Muscle of back (tissue), 13 donors: ENCODE measurements at places on chromosomes 2 and 18.

GRCh38 chr2:96875498-96876268, 5.8 kb upstream of the SEMA4C start:
- DNase-seq: no peak

GRCh38 chr2:9099341-9099751, 95.9 kb upstream of the MBOAT2 start:
- DNase-seq: no peak

DNA sequence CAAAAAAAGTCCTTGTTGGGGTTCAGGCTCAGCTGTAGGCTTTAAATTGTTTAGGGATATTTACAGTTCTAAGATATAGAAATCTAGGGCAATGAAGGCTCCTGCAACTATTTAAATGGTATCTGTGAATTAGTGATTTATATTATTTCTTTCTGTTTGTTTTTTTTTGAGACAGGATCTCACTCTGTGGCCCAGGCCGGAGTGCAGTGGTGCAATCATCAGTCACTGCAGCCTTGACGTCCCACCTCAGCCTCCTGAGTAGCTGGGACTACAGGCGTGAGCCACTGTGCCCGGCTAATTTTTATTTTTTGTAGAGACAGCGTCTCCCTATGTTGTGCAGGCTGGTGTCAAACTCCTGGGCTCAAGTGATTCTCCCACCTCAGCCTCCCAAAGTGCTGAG, 32.3 kb upstream of the NDUFV2 start:
- DNase-seq: no peak

GRCh38 chr18:57956491-57956890, 87.5 kb upstream of the NEDD4L start:
- no peak for DNase-seq

GRCh38 chr2:140359056-140359771, 1579.0 kb upstream of the NXPH2 start:
- DNase-seq: peak; percentile 16

DNA sequence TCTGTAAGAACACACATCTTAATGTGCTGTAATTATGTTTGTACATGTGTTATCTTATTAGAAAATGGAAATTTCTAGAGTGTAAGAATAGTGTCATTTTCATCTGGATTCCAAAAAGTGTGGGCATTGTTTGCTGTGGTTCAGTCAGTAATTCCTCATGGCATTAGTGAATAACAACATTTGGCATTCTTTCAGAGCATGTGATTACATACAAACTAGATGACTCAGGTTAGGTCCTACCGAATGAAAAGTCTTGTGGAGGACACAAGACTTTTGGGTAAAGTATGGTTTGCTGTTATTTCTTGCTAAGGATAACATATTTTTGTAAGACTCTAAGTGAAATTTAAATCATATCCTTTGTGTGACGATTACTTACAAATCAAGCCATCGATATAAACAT, 593.1 kb upstream of the NRXN1 start:
- DNase-seq: no peak

GRCh38 chr2:161020437-161020836, 139.8 kb upstream of the TANK start:
- no peak for DNase-seq

DNA sequence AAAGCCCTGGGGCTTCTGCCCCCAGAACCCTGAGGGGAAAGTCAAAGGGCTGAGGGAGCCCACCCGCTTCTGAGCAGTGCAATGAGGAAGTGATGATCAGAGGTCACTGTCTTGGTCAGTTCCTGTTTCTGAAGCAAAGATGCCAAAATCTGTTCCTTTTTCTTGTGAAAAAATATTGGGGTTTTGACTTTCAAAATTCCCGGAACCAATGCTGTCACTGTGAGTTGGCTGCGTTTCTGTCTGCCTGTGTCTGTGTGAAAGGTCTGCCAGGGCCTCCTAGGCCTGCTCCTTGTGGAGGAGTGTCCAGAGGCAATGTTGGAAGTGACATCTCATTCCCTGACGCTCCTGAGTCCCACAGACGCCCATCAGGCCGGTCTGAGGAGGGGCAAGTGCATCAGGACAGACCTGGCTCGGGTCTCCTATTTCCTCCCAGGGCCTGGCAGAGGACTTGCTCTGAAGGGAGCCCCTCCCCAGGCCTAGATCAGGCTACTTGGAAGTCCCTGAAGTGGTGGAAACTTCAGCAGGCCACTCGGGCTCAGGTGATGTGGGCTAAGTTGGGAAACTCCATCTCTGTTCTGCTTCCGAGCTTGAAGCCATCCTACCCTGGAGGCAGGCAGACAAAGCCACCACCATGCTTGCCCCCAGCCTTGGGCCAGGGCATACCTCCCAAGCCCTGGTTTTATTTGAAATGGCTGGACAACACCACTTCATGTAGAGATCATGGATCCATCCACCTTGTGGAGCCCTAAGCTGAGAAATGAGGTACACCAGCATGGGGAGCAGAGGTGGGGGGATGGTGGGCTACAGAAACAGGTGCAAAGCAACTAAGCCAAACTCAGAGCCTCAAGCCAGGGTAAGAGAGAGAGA, 51.0 kb downstream of the PKDCC start:
- DNase-seq: no peak

DNA sequence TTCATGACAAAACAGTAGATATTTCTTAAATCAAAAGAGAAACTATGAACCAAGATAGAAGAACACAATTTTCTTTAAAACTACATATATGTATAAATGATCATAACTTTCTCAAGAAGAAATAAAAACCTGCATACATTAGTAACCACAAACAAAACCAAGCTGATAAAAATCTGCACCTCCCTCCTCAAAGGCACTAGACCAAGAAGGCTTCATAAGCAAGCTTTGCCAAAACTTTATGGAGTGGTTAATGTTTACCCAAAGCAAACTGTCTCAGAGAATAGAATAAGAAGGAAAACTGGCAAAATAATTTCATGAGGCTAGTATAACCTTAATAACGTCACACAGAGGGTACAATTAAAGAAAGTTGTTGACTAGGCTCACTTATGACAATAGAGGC, 138.3 kb downstream of the ZBTB7C start:
- DNase-seq: no peak

- peak; percentile 17 for DNase-seq
Observed at GRCh38 chr2:208033701-208034502, 8.6 kb upstream of the PLEKHM3 start.

GRCh38 chr2:44136252-44136651, 32.4 kb upstream of the PPM1B start:
- no peak for DNase-seq

DNA sequence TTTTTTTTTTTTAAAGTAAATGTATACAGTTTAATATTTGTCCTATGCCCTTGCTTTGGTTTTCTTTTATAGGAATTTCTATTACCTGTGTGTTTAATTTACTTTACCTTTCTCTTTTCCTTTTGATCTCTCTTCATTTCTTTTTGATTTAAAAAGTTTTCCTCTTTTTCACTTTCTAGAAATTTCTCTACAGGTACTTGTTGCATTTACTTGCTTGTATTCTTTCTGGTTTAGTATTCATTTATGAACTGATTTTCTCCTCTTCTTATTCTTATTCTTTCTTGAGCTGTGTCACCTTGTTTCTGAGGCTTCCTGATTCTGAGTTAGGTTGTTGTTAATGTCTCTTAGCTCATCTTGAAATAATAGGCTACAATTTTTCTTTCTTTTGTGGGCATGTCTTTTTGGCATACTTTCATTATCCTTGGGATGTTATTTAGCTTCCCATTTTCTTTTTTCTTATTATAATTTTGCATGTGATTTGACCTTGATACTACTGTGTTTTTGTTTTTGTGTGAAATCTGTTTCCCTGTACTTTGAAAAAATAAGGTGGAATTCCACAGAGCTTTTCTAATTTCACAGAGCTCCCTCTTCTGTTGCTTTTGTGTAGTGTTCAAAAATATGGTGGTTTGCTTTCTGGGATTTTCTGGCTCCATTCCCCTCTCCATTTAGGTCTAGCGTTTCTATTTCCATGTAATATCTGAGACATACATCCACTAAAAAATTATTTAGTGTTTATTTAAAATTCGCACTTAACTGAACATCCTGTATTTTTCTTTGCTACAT, 25.5 kb upstream of the ALMS1 start:
- no peak for DNase-seq

DNA sequence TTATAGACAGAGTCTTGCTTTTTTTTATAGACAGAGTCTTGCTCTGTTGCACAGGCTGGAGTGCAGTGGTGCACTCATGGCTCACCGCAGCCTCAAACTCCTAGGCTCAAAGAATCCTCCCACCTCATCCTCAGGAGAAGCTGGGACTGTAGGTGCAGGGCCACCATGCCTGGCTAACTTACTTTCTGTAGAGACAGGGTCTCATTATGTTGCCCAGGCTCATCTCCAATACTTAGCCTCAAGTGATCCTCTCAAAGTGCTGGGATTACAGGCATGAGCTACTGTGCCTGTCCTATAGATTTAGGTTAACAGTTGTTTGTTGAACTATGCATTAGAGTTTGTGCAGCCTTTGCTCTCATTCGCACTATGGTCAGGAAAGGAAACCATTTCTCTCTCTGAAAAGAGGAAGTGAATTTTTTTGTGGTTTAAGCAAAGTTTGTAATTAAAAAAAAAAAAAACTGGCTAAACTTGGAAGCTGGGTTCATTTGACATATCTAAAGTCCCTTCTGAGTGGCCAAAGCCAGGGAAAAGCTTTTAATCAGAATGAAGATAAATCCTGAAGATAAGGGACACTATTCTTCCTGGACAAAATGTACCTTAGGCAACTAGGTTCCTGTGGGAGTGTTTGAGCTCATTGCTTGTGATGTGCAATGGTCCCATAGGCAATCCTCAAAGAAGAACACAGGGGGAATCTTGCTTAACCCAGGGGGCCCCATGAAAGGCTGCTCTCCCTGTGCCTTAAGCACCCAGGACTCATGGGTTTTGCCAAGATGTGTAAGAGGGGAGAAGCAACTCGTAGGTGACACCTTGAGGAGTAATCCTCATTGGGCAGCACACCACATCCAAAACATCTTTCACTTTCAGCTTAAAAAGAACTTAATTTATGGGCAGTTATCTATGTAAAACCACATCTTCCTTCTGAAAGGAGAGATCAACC, 201.7 kb downstream of the MREG start:
- no peak for DNase-seq

DNA sequence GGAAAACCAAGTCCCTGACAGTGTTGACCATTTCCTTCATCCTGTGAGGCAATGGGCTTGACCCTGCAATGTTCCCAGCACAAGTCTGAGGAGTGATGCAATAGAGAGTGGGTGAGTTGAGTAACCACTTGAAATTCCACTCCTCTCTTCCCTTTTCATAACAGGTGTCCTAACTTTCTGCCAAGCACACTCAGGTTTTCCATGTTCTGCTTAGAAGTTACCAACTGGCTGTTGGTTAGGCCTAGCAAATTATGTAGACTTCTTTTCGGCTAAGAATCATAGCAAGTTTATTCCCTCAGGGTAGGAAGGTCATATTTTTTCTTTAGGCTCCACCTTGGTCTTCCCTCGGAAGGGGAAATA, 11.5 kb downstream of the GNLY start:
- peak; percentile 35 for DNase-seq

- DNase-seq: no peak
Observed at GRCh38 chr18:13973061-13973575, 57.8 kb upstream of the MC2R start.

DNA sequence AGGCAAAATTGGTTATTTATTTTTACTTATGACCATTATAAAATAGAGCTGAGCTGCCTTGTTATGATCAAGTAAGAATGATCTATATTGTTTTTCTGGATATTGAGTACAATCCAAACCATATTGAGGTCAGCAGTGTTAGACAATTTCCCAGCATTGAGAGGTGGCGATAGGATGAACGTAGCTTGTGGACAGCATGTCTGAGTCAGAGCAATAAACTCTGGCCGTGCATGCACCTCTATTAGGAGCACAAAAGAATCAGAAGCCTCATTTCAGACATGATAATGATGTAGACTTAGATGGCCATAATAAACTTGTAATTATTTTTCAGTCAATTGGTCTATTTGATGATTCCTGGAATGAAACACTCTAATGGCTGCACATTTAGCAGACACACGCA, 491.6 kb downstream of the RIT2 start:
- DNase-seq: no peak

GRCh38 chr2:196918927-196919326, 7.6 kb downstream of the PGAP1 start:
- no peak for DNase-seq

DNA sequence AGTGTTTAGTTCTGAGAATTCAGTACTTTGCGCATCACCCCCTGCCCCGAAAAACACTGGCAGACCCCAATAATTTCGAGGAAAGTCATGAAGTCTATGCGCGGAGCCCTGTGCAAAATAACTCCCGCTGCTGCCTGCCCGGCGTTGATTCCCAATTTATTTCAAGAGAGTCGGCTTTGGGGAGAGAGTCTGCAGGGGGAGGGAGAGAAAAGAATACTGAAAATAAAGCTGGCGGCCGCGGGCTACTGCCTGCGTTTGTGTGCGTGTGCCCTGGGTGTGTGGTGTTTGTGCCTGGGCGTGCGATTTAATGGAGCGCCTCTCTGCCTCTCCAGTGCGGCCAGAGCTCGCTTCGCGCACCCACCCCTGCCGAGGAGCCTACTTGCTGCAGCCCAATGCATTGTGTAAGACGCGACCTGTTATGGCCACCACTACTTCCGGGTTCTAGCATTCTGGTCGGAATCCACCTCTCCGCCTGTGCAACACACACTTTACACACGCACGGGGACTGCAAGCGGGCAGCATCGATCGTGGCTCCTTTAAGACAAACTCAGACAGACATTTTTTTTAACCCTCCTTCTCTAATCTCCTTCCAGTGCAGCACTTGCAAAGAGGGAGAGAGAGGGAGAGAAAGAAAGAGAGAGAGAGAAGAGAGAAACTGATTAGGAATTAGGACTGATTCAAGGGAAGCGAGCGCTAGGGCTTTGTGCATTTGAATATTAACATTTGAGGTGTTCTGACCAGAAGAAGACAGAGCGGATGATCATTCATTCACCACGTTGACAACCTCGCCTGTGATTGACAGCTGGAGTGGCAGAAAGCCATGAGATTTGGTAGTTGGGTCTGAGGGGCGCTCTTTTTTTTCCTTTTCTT, at the start of gene MEIS1:
MEIS1 (plus strand) TSS at position 447 of the 870 bp plus-strand sequence. CDS start 732 bp downstream, outside the sequence.
- peak; percentile 98 for DNase-seq

- DNase-seq: no peak
Observed at GRCh38 chr2:188765522-188766470, 208.4 kb upstream of the COL3A1 start.

GRCh38 chr2:179248024-179248348, 16.6 kb downstream of the SESTD1 start:
- no peak for DNase-seq

DNA sequence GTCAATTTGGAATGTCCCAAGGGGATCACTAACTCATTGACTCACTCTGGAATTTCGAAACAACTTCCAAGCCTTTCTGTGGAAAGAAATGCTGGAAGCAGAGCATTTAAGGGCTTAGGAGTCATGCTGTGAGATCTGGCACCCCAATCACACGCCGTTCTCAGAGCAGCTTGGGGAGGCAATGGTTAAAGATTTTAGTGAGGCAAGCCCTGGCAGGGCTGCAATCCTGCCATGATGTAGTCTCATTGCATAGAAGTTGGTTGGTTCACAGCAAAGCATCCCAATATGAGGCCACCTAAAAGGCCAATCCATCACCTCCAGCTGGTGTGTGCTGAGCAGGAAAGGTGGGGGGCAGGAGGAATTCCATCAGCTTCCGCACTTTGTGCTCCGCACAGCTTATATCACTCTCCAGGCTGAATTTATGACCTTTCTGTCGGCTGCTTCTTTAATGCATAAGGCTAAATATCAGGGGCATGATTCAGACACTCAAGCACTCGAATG, 1043.9 kb upstream of the POU3F3 start:
- DNase-seq: no peak

- peak; percentile 59 for DNase-seq
Observed at GRCh38 chr2:101109451-101110118, 41.6 kb downstream of the TBC1D8 start.
